ENCODE measurements at places on chromosomes 3 and 15.

GRCh38 chr15:65401611-65402240 is 21.0 kb downstream of the IGDCC4 start:
- DNase-seq, result no peak

GRCh38 chr3:192063570-192063969 is 602.6 kb downstream of the PYDC2 start:
- no peak for DNase-seq

DNA sequence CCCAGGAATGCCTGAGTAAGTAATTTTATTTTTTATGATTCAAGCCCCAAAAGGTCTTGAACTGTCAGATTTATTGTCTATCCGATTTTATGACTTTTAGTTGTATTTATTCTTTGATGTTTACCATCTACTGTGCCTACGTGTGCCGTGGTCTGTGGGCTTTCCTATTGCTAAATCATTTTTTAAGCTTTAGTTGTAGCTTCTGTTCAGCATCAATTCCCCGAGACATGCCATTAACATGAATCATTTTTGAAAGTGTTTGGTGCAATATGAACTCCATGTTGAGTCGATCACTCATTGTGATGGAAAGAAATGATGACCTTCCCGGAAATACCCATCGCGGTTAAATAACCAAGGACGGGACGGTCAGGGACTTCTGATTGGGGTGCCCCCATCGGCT is 268.7 kb upstream of the THRB start:
- DNase-seq, result no peak

- no peak for DNase-seq
Measured at GRCh38 chr3:157438194-157438730, 1.6 kb downstream of the PTX3 start.

DNA sequence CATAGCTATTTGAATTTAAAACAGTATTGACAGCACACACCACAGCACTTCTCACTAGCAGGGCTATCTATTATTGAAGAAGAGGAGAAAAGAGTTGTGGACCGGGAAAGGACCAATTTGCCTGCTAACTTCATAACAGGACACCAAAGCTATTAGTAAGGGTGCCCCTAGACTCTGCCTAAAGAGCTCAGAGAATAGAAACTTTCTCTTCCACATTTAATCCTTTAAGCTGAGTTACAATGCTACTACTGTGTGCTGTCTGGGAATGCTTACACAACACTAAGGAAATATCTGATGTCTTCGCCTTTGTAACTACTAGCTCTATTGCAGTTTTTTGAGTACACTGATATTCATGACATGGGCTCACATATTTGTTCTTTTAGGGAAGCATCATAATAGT is 13.5 kb upstream of the AADAC start:
- no peak for DNase-seq

- no peak for DNase-seq
Measured at GRCh38 chr3:160454995-160455394, 5.4 kb upstream of the TRIM59 start.

DNA sequence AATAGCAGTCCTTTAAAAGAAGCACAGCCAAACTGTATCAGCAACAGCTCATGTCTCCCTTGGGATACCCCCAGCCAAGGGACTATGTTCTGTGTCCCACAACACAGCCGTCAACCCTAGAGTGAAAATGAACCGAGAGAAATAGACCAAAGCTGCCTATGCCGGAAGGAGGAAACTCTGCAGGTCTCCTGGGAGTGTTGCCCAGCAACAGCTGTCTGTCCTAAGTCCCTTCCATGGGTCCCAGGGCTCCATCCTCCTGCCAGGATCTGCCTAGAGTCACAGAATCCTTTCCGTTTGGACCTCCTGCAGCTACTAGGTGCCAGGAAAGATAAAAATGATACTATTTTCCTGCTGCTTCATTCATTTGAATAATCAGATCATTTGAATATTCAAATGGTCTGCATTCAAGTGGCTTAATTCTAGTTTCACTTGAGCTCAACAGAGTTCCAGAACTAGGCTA is 53.1 kb downstream of the TRANK1 start:
- no peak for DNase-seq
